Suprapubic skin (tissue), 4 donors: ENCODE measurements at places on chromosomes 6 and 20.

DNA sequence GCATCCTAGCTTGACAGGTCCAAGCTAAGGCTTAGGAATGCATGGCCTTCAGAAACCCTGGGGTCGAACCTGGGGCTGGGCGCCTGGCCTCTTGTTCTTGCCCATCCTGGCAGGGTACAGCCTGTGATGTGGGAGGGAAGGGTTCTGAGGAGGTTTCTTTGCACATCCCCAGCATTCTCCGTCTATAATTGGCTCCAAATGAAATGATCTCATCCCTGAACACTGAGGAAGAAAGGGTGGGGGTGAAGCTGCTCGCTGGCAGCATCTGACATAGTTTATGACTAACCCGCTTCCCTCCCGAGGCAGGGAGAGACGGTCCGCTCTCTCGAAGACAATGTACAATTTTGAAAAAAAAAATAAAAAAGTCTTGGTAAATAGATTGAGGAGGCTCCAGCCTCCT is 67.1 kb upstream of the ZNFX1 start:
- peak overlapping the region; percentile 83 for H3K27ac ChIP-seq
- DNase-seq = peak; percentile 75
- H3K36me3 ChIP-seq = no peaks in the 10 kb centered on the region
- H3K4me3 ChIP-seq = no peak overlapping the region
- peaks cover 21% of the 10 kb centered on the region for H3K4me1 ChIP-seq

DNA sequence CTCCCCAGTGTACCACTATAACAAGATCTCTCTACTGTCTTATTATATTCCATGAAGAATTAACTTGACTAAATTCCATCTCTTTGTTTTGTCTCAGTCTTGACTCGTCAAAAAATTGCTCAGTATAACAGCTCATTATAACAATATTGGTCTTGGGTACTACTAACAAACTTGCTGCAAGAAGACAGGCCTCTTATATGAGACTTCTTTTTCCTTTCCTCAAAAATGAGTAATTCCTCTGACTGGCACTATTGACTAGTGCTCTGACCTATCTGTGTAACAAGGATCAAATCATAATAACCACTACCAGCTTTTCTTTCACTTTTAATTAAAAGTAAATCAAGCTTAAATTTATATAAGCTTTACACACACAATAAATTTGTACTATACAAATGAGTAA is 91.3 kb upstream of the THEMIS start:
- H3K4me3 ChIP-seq = no peak overlapping the region
- DNase-seq = no peak
- no peak overlapping the region for H3K27ac ChIP-seq
- no peaks in the 10 kb centered on the region for H3K4me1 ChIP-seq
- no peaks in the 10 kb centered on the region for H3K27me3 ChIP-seq

DNA sequence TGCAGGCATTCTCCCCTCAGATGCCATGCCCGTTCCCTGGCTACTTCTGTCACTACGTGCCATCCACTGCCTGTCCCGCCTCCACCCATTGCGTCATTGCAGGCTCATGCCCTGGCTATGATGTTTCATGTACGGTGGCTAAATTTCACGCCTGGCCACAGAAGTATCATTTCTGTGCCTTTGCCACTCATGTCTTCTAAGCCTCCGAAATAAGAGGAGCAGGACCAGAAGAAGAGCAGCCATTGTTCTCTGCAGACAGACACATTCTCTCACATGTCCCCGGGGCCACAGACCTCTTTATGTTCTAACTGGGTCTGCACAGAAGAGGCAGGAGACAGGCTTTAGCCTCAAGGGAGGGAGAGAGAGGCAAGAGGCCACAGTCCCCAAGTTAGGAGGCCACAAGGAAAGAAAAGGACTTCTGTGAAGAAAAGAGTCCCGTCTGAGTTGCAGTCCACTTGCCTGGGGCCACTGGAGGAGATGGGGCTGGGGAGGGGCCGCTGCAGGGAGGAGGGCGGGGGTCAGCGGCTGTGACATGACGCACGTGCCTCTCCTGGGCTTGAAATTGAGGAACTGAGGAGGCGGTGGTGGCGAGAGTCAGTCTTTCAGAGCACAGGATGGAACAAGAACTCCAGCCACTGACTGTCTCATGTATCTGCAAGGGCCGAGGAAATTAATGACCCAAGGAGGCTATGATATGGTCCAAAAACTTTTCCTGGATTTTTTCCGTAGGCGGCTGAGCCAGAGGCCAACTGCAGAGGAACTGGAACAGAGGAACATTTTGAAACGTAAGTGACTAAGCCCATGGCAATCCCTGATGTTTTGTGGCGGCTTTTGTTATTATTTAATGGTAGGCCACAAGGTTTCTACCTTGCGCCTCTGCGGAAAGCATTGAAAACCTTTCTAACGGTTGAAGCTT is 55.9 kb downstream of the TBC1D7 start:
- no peaks in the 10 kb centered on the region for H3K27me3 ChIP-seq
- H3K27ac ChIP-seq = peak overlapping the region; percentile 47
- peaks cover 9% of the 10 kb centered on the region for H3K36me3 ChIP-seq
- peak overlapping the region; percentile 7 for H3K4me3 ChIP-seq
- DNase-seq = peak; percentile 75
- H3K4me1 ChIP-seq = peaks cover 7% of the 10 kb centered on the region

GRCh38 chr6:149593408-149593807 is 27.2 kb downstream of the GINM1 start:
- H3K4me1 ChIP-seq = no peaks in the 10 kb centered on the region
- no peak overlapping the region for H3K27ac ChIP-seq
- H3K36me3 ChIP-seq = peaks cover 84% of the 10 kb centered on the region
- H3K4me3 ChIP-seq = no peak overlapping the region
- DNase-seq = no peak

- no peak overlapping the region for H3K4me3 ChIP-seq
- no peaks in the 10 kb centered on the region for H3K36me3 ChIP-seq
- no peak for DNase-seq
- H3K4me1 ChIP-seq = peaks cover 20% of the 10 kb centered on the region
Observed at GRCh38 chr6:158567152-158567551, 7.3 kb downstream of the TMEM181 start.

DNA sequence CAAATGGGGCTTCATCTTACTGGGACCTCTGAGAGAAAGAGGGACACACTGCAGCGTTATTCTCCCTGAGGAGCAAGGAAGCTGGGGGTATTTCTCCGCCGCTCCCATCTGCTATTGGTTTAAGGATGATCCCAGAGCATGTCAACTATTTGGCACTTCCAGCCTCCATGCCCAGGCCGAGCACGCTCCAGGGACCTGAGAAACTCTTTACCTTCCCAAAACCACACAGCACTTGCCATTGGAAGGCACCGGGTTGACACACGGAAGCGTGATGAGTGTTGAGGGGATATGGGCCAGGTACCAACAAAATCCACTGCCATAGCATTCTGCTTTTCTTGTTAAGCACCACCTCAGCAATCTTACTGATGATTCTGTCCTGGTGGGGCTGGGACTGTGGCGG is 92.4 kb upstream of the SLC24A3 start:
- H3K36me3 ChIP-seq = no peaks in the 10 kb centered on the region
- no peak overlapping the region for H3K4me3 ChIP-seq
- H3K4me1 ChIP-seq = peaks cover 10% of the 10 kb centered on the region
- H3K27ac ChIP-seq = no peak overlapping the region
- no peak for DNase-seq

DNA sequence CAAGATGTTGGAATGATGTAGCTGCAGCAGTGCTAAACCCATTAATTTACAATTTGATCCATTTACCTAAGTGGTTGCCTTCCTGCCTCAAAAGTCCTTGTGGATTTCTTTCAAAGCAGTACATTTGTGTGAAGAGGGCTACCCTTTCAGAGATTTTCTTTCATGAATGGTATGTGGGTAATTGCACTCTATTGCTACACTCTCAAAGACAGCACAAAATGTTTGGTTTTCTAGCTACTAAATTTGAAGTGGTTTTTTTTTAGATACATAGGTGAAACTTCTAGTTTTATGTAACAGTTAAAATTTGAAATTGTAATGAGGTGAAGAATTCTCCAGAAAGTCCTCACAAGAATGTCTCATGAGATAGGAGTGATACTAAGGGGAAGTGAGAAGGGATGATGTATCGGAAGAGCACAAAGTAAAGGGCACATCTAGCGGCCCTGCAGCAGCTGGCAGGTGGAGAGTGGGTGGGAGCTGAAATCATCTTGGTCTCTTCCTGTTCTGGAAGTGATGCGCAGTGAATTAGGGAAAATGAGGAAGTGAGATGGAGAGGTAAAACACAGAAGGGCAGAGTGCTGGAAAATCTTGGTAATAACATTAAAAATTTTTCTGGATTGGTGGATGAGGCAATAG is 236.8 kb upstream of the MAN1A1 start:
- DNase-seq = no peak
- H3K27ac ChIP-seq = no peak overlapping the region
- H3K27me3 ChIP-seq = no peaks in the 10 kb centered on the region
- no peak overlapping the region for H3K4me3 ChIP-seq
- H3K4me1 ChIP-seq = no peaks in the 10 kb centered on the region

DNA sequence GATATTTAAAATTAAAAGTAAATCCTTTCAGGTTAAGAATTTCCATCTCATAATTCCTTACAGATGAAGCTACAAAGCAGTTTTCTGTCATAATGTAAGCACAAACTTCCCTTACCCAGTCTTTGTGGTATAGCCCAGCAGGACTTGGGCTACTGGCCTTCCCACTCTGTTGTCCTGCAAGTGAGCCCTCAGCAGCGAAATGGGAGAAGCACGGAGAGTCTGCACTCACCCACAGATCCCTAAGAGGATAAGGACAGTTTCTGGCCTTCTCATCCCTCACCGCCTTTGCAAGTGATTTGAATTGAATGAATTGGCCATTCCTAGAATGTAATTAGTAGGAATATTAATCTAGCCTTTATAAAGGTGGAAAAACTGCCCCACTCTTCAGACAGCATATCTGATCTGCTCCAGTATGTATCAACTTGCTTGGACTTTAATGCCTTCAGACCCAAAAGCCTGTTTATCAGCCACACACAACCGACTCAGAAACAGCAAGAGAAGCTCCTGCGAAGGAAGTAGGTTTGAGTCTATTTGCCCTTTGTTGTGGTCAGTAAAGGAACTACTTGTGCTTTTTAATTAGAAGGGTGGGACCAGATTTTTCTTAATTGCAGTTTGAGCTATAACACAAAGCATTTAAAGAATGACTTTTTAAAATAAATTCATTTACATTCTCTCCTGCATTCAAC is 29.9 kb upstream of the PRDM1 start:
- H3K36me3 ChIP-seq = no peaks in the 10 kb centered on the region
- H3K27me3 ChIP-seq = no peaks in the 10 kb centered on the region
- no peak overlapping the region for H3K27ac ChIP-seq
- no peak overlapping the region for H3K4me3 ChIP-seq
- no peak for DNase-seq

DNA sequence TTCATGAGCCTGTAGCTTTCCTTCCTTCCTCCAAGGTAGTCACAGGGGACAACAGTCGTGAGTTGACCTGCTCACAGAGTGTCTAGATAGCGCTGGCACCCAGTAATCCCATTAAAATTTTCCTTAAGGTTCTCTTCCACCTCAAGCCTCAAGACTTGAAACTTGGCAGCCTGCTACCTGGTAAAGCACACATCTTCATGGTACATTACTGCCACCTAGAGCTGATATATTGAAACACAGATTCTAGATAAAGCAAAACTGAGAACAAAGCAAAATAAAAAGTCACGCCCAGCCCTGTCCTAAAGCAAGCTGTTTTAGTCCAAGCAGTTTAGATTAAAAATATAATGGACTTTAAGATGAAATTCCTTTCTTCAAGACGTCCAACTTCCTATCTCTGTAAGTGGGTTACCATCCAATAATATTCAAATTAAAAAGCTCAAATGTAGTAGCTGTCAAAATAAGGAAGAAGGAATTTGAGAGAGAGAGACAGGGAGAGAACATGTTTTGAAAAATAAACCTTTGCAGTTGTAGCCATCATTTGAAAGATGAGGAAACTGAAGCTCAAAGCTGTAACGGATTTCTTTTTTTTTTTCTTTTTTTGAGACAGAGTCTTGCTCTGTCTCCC is 50.7 kb upstream of the CD83 start:
- H3K4me3 ChIP-seq = no peak overlapping the region
- no peak overlapping the region for H3K27ac ChIP-seq
- no peaks in the 10 kb centered on the region for H3K27me3 ChIP-seq
- H3K36me3 ChIP-seq = no peaks in the 10 kb centered on the region
- no peak for DNase-seq

GRCh38 chr6:118353564-118353963 is 194.5 kb upstream of the PLN start:
- H3K4me3 ChIP-seq = no peak overlapping the region
- DNase-seq = no peak
- H3K27ac ChIP-seq = no peak overlapping the region

DNA sequence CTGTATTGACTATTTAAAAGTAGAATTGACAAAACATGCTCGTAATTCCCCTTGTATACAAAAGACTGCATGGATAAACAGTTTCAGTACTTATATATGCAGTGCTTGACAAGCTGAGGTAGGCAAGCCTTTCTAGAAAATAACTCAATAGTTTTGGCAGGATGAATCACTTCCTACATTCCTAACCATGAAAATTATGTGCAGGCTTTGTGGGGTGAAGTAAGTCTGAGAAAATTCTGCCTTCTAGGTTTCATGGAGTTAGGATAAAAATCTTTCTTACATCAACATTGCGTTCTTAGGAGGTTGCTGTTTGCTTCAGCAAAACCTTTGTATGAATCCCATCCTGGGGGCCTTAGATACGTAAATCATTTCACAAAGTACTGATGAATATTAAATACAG is 801.4 kb upstream of the EYS start:
- no peaks in the 10 kb centered on the region for H3K27me3 ChIP-seq
- no peak overlapping the region for H3K27ac ChIP-seq

GRCh38 chr20:1371830-1372539 is 20.9 kb downstream of the FKBP1A start:
- H3K4me1 ChIP-seq = peaks cover 57% of the 10 kb centered on the region
- no peak overlapping the region for H3K27ac ChIP-seq
- DNase-seq = no peak
- H3K27me3 ChIP-seq = no peaks in the 10 kb centered on the region

GRCh38 chr6:40706178-40706577 is 119.0 kb upstream of the LRFN2 start:
- peaks cover 21% of the 10 kb centered on the region for H3K27me3 ChIP-seq
- no peak for DNase-seq
- no peaks in the 10 kb centered on the region for H3K36me3 ChIP-seq
- no peaks in the 10 kb centered on the region for H3K4me1 ChIP-seq

GRCh38 chr6:120384671-120385070 is 949.6 kb downstream of the TBC1D32 start:
- no peak overlapping the region for H3K4me3 ChIP-seq
- H3K27ac ChIP-seq = no peak overlapping the region
- H3K4me1 ChIP-seq = no peaks in the 10 kb centered on the region
- H3K36me3 ChIP-seq = no peaks in the 10 kb centered on the region

DNA sequence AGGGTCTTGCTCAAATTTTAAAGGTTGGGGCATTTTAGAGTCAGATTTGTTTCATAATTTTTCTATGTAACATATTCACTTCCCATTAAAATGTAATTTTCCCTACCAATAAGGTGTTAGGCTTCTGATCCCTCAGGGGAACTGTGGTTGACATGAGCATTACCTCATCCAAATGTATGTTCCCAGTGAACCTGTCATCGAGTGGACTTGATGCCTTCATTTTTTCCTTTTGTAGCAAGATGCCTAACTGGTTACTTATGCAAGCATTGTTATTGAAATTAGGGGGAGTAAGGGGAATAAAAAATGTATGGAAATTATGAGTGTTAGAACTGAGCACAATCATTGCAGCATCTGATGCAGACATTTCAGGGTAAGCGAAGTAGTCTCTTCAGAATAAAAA is 360.5 kb downstream of the BCKDHB start:
- DNase-seq = no peak
- H3K4me3 ChIP-seq = no peak overlapping the region
- H3K36me3 ChIP-seq = no peaks in the 10 kb centered on the region
- no peaks in the 10 kb centered on the region for H3K4me1 ChIP-seq
- no peak overlapping the region for H3K27ac ChIP-seq
- H3K27me3 ChIP-seq = no peaks in the 10 kb centered on the region

GRCh38 chr20:23161244-23161891 is 75.2 kb upstream of the CD93 start:
- H3K4me3 ChIP-seq = no peak overlapping the region
- no peaks in the 10 kb centered on the region for H3K36me3 ChIP-seq
- peak overlapping the region; percentile 72 for H3K27ac ChIP-seq
- no peak for DNase-seq
